Cerebellar nuclear complex (tissue), 1 donor: ENCODE measurements at places on chromosomes 16 and 17.

GRCh38 chr17:1930337-1930645 lies 94.8 kb downstream of the RTN4RL1 start:
- DNase-seq: no peak

- no peak for DNase-seq
These were observed 704 bp downstream of the ASIC2 start for GRCh38 chr17:33292201-33292980.

DNA sequence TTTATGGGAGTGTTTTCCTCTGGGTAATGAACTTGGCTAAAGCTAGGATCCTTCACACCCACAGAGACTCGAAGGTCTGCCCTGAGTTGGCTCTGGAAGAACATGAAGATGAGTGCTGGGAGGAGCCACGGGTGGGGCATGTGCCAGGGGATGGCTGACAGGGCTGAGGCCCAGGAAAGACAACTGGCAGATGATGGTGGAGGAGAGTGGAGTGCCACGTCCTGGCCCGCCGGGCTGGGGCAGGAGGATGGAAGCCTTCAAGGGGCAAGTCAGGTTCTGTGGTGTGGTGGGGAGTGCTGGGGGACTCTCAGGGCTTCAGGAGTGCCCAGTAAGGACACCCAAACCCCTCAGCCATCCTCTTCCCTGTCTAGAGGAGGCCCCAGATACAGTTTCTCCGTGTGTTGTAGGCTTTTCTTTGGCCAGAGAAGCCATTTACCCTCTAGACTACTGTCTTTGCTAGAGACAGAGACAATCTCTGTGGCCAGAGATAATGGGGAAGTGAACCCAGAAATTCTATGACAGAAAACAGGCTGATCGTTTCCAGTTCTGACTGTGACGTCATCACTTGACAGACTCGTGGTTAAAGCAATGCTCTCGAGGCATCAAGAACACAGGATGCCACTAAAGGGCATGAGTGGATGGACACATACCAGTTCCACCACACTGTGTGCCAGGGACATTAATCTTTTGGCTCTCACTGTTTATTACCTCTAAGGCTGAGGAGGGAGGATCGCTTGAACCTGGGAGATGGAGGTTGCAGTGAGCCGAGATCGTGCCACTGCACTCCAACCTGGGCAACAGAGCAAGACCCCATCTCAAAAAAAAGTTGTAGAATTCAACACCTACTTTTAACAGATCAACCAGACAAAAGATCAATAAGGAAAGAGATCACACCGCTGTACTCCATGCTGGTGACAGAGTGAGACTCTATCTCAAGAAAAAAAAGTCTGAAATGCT lies 18.6 kb upstream of the SLC5A10 start:
- DNase-seq: no peak

- DNase-seq: no peak
These were observed 89.1 kb upstream of the HS3ST3A1 start for GRCh38 chr17:13690806-13691205.

DNA sequence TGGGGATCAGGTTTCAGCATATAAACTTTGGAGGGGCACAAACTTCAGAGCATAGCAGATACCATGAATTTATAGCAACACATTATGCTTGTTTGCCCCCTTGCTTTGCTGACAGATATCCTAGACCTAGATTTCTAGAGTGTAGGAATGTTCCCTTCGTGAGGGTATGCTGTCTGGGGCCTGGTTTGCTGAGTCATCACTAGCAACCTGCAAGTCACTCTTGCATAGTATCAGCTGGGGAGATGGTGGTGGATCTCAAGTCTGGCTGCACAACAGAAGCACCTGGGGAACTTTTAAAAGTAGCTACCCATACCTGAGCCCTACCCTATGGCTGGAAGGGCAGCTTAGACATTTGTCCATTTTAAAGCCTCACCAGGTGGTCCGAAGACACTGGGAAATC lies 22.3 kb upstream of the HSBP1 start:
- DNase-seq: no peak

- DNase-seq: no peak
These were observed 693 bp upstream of the HOXB4 start for GRCh38 chr17:48578616-48579470.

DNA sequence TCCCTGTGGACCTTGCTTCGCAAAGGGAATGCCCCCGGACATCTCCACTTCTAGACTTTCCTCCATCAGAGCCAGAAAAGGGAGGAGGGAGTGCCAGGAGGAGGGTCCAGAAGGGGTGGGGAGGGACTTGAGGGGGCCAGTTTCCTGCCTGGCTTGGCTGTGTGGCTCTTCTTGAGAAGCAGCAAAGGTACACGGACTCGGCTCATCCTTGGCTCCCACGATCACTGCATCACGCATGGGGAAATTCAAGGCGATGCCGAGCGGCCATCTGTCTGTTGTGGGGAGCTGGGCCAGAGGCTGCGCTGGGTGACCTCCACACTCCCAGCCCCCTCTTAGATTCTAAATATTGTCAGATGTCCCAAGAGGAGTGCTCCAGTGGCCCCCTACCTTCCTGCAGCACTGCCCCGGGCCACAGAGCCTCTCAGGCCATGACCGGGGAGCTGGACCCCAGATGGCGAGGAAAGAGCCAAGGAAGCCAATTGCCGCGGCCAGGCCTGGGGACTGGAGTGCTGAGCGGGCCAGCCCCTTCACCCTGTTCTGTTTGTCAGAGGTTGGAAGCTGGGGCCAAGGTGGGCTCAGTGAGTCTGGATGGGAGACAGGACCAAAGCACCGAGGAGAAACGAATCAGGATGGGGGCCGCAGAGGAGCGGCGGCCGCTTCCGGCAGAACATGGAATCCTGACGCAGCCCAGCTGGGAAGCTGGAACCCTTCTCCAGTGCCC lies 104.5 kb downstream of the RBFOX3 start:
- no peak for DNase-seq

DNA sequence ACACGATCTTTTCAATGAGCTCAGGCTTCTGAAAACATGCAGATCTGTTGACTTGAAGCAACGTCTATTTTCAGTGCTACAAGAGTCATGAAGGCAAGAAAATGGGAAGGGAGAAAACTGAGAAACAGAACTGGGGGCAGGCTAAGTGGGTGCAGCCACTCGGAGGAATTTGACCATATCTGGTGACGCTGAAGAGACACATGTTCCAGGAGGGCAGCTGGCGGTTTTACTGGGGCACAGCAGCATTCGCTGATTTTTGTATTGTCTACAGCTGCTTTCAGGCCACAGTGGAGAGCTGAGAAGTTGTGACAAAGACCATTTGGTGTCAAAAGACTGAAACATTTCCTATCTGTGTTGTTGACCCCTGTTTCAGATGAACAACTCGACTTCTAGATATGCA lies 103.0 kb upstream of the ELAC2 start:
- no peak for DNase-seq

DNA sequence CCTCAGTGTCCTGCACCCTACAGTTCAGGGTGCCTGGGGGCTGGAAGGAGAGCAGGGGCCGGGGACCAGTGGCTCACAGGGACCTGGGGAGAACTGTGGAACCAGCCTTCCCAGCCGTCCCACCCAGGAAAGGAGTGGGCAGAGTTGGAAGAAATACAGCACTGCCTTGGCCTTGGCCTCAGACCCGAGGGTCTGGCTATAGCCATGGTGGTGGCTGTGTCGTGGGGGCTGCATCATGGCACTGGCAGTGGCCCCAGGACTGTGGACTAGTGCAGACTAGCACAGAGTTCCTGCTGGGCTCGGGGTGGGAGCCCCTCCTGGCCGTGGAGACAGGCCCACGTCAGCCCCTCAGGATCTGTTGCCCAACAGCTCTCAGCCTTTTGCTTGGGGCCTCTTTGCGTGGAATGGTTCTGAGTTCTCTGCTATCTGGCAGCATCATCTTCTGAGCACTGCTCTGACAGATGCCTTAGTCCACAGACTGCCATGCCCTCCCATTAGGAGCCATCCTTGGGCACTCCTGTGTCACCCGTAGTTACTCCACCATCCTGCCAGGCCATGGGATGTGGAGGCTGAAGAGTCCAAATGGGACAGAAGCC lies 12.6 kb upstream of the DNASE1 start:
- DNase-seq: no peak

DNA sequence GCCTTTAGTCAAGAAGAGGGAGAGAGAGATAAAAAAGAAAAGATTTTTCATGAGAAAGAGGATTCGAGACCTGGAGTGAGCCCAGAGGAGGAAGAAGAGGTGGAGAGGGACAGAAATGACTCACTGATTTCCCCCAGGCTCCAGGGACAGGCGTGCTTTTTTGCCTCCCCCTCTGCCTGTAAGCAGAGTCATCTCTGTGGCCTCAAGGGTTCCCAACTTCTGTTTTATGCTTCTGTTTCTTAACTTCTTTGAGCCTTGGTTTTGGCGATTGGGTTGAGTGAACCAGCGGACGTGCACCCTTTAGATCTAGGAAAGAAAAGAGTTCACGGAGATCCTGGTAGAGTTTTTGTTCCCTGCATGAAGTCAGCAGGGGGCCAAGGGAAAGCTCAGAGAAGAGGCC lies 147.9 kb upstream of the NOL11 start:
- no peak for DNase-seq

DNA sequence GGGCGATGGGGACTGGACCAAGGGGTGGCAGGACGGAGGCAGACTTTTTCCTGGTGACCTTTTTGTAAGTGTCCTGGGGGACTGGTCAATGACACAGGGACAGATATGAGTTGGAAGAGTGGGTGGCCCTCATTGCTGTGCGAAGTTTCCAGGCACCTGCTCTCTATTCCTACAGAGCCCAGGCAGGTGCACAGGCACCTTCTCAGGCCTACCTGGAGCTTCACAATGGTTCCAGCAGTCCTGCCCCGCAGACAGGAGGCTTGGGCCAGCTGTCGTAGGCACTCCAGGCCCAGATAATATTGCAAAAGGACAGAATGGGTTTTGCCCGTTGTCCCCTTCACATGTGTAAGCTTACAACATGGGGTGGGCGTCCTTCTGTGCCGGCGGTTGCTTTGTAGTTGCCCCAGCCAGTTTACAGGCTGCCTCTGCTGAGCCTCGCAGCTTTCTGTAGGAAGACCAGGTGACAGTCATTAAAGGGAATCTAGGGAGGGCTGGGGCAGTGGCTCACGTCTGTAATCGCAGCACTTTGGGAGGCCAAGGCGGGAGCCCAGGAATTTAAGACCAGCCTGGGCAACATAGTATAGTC lies 84.3 kb downstream of the ARHGAP23 start:
- DNase-seq: no peak

DNA sequence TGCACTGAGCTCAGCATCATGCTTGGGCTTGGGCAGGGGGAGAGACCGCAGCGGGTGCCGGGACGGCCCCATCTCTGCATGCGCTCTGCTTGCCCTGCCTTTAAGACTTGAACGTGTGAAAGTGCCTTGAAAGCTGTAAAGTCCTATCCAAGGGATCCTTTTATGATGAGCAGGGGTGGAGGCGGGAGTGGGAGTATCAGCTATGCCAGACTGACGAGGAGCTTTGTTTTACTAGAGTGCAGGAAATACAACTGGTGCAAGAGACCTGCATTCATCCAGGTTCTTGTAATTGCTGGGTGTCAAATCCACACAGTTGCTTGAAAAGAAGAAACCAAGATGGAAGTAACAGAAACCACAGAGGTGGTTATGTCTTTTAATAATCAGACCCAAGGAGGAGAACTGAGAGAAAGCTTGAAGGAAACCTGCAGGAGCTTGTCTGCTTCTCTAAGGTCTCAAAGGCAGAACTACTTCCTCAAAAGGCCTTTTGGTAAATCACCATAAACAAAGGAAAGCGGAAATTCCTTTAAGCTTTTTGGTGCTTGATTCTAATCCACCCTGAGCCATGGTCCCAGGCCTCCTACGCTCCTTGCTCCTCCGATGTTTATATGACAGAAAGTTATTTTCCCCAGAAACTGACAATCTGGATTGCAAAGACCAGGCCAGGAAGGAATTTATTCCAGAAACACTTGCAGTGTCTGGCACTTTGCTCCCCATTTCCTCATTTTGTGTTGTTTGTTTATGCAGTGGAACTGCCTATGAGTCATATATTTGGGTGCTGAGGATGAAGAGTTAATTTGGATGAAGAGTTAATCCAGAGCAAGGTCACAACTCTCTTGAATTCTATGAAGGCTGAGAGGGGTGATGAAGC lies 51.3 kb upstream of the FBXO47 start:
- no peak for DNase-seq

- DNase-seq: no peak
These were observed 108.6 kb downstream of the CMIP start for GRCh38 chr16:81553080-81553813.

- no peak for DNase-seq
These were observed 920 bp upstream of the ZCCHC14 start for GRCh38 chr16:87493608-87494280.

- DNase-seq: no peak
These were observed 115.6 kb downstream of the CCDC182 start for GRCh38 chr17:57629470-57629869.

DNA sequence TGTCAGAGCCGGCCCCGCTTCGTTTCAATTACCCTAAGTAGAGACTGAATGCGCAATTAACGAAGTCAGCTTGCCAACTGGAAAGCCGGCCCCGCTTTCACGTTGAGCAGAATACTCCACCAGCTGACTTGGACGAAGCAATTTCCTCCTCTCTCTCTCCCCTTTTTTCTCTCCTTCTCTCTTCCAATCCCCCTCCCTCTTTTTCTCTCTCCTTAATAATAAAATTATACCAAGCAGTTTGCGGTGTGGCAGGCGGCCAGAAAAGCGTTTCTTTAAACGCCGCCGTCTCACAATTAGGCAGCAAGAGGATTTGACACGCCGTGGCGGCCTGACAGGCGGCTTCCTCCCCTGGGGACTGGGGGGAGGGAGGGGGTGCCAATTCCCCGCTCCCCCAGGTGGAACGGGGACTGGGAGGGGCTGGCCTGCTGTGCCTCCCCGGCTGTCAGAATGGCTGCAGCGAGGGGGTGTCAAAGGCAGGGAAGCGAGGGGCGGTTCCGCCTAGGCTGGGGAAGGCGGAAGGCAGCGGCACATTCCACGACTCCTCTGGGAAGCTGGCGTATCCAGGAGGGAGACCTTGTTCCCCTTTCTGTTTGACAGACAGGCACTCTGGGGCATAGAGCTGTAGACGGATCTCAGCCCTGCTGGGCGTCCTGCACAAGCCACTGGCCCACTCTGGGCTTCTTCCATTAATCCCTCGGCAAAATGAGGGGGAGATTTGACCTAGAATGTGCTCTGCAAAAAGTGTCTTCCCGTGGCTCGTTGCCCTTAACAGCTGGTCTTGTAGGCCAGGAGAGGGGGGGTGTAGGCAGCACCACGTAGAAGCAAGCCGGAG lies 52.7 kb downstream of the SREBF1 start:
- no peak for DNase-seq

DNA sequence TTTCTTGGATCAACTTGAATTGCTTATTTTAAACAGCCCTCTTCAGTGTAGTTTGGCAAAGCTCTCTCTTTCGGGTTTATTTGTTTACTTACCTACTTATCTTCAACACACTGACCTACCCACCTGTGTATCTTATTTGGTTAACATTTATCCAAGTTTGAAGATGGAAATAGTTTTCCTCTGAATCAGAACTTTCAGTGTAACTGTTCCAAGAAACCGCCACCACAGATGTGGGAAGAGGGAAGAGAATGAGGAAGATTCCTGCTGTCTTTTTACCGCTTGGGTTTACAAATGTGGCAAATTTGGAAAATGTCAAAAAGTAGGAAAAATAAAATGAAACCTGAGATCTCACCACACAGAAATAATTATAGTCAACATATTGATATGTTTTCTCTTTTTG lies 115.8 kb downstream of the MSI2 start:
- no peak for DNase-seq

- DNase-seq: no peak
These were observed 21.9 kb downstream of the CPPED1 start for GRCh38 chr16:12781777-12782176.
